ENCODE measurements at places on chromosomes 1 and 21. TPM values are rescaled to one million over a fixed set of nuclear protein-coding genes. Genes with fewer than 3 reads are reported as not detected.

The DVL1 gene
- 66.4 TPM for total RNA-seq

DNA sequence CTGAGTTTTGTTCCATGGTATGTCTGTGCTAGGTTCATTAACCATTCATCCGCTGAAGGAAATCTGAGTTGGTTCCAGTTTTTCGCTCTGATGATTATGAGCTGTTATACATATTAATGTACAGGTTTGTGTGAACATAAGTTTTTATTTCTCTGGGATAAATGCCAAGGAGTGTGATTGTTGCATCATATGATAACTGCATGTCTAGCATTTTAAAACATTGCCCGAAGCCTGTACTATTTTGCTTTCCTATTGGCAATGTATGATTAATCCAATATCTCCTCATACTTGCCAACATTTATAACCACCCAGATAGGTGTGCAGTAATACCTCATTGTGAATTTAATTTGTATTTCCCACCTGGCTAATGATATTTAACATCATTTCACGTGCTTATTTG, 322.7 kb downstream of the ZNF326 start:
- no peak for DNase-seq

- DNase-seq = no peak
Measured at GRCh38 chr1:165300400-165300903, 56.1 kb downstream of the LMX1A start.

The TNNI3K gene
- total RNA-seq = not detected

DNA sequence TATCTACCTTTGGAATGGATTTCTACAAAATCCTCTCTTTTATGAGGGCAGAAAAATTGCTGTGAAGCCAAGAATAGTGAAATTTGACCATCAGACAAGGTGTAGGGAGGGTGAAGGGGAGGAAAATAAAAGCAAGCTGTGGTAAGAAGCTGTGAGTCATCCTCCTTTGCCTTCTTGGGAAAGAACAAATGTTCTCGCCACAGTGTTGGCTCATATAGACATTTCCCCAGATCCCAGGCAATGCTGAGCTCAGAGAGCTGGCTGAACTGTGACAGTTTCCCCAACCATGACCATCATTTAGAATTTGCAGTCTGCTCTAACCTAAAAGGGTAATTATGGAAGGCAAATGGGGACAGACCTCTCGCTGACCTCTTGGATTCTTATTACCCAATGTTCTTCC, 235.4 kb downstream of the PBX1 start:
- DNase-seq = peak; percentile 42

The IFNAR1 gene
- 2.2 TPM for total RNA-seq

DNA sequence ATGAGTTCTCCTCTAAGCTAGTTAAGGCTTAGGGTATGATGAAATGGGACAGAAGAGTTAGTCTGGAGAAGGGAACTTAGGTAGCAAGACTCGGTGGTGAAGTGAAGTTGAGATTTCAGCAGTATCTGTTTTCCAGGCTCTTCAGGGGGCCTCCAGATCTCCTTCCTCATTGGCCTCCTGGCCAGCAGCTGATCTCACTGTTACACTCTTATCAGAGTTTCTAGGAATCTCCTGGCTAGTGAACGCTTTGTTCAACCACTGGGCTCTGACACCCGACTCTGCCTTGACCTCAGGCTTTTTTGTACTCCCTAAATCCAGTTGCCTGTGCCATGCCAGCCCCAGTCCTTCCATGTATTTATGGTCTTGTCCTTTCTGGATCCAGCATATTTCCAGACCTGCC, 311.0 kb downstream of the ASTN1 start:
- DNase-seq = no peak

GRCh38 chr1:234473118-234473517, 5.9 kb downstream of the TARBP1 start:
- no peak for DNase-seq

GRCh38 chr1:161486806-161487741, 18.2 kb upstream of the FCGR2A start:
- peak; percentile 47 for DNase-seq

DNA sequence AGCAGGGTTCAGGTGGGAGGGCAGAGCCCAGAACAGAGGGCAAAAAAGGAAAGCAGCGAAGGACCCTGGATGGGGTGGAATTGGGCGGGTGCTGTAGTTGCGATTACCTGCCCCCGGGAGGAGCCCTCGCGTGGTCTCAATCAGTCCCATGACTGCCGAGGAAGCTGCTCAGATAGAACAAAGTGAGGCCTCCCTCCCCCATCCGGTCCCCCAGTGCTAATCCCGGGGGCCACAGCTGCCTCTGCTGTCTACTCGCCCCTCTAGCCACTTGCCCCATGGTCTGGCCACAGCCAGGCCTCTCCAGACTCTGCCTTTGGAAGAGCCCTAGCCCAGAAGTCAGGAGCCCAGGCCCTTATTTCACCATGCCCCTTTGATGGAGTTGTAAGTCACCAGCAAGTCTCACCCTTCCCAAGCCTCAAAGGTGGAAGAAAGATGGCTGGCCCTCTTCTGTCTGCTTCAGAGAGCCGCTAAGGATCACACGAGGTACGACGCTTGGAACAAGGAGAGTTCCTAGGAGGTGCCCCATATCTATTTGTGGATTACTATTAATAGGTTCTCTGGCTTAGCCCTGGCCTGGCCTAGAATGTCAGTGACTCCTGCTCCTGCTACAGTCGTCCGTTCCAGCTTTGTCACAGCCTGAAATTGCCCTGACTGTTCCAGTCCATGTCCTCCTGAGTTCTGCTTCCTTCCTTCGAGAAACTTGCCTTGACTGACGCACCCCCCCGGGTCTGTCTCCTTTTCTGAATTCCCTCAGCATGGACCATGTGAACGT, 16.4 kb downstream of the ECHDC2 start:
- DNase-seq = peak; percentile 67

- no peak for DNase-seq
Measured at GRCh38 chr21:38170283-38170682, 86.5 kb upstream of the KCNJ15 start.

GRCh38 chr1:115718011-115718754, 50.3 kb downstream of the CASQ2 start:
- no peak for DNase-seq

DNA sequence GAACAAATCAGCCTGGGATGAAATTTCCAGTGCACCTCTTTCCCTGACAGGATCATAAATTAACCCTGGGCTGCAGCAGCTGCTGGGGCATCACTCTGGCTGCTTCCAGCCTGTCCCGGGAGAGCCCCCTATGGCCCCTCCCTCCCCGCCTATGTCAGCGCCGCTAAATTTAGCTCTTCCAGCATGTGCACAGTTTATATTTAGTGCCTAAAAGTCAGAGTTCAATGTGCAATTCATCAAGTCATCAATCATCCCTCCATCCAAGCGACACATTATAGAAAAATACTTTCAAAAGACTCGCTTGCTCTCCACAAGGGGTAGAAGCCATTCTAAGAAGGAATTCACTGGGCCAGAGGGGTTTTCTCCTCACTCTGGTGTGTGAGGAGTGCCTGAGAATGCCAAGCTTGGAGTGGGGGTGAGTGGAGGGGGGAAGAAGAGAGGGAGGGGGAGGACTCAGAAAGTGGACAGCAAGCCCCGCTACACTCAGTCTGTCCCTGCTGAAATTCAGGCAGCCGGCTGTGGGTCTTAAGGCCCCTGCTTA, 37.4 kb downstream of the XCL1 start:
- DNase-seq = peak; percentile 60

The ILDR2 gene
- total RNA-seq = 0.86 TPM

- no peak for DNase-seq
Measured at GRCh38 chr1:173496757-173497320, 19.7 kb downstream of the PRDX6 start.

The ZBTB8B gene
- 0.25 TPM for total RNA-seq

DNA sequence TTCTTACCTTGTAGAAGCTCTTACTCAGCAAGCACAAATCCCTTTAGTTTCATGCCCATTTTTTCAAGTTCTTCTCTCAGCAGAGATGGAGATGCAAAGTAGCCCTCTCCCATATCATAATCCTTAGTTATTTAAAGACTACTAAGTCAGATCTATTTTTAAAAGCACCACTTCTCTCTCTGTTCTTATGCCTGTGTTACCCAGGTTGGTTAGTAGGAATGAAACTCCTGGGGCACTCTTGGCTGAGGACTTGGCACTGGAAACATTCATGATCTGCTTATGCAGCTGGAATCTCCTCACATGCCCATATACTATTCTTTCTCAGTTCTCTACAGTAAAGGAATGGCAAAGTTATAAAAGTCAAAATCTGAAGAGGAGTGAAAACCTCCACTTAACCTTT, 51.9 kb upstream of the PPP2R5A start:
- DNase-seq = no peak

GRCh38 chr1:45913183-45913683, 109.8 kb downstream of the MAST2 start:
- no peak for DNase-seq

The PRXL2B gene
- 31.7 TPM for total RNA-seq

The CXADR gene
- total RNA-seq = 137 TPM

GRCh38 chr1:49358036-49358435, 581.3 kb upstream of the BEND5 start:
- no peak for DNase-seq

The USH2A gene
- not detected for total RNA-seq

- peak; percentile 93 for DNase-seq
Measured at GRCh38 chr1:175314300-175314699, 121.7 kb upstream of the KIAA0040 start.

GRCh38 chr1:151311589-151312331, 15.5 kb downstream of the PI4KB start:
- no peak for DNase-seq

DNA sequence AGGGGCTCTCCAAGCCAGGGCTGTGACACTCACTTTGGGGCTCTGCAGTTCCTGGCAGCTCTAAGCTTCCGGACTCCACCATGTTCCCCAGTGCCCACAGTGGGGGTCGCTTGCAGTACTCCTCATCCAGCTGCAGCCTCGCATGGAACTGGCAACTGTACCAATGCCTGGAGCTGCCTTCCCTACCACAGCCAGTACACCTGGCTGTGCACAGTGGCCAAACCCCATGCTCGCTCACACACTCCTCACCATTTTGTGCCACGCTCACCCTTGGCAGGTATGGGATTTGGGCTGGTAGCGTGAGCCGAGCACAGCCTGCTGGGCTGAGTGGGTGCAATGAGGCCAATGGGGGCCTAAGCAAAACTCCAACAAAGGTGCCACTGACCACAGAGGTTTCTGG, 1369.9 kb downstream of the KCNT2 start:
- no peak for DNase-seq

- DNase-seq = no peak
Measured at GRCh38 chr1:226541631-226542622, 6.6 kb upstream of the STUM start.

The KLHDC8A gene
- total RNA-seq = 1.3 TPM

- DNase-seq = peak; percentile 24
Measured at GRCh38 chr1:38114241-38115026, 67.8 kb upstream of the POU3F1 start.

GRCh38 chr1:232547938-232548484, 81.9 kb downstream of the SIPA1L2 start:
- no peak for DNase-seq

GRCh38 chr1:89337903-89338302, 26.0 kb upstream of the GBP6 start:
- no peak for DNase-seq

The PLA2G4A gene
- total RNA-seq = not detected

DNA sequence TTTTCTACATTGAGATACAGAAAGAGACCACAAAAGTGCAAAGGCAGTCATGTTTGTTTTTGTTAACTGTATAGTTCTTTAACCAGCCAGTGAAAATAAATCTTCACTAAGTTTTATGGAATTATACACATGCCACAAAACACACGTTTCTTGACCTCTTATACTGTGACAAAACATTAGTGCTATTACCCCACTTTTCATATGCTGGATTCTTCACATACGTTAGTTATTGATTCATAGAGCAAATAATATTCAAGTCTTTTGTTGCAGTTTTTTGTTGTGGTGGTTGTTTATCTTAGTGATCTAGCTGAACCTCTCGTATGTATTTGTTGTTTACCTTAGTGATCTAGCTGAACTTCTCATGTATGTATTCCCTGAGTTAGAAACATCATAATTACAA, 28.0 kb downstream of the LYPLAL1 start:
- DNase-seq = no peak

The KIRREL1 gene
- 31.1 TPM for total RNA-seq

GRCh38 chr1:153485863-153486262, 25.4 kb upstream of the S100A7 start:
- DNase-seq = no peak

The COL16A1 gene
- 50.5 TPM for total RNA-seq

DNA sequence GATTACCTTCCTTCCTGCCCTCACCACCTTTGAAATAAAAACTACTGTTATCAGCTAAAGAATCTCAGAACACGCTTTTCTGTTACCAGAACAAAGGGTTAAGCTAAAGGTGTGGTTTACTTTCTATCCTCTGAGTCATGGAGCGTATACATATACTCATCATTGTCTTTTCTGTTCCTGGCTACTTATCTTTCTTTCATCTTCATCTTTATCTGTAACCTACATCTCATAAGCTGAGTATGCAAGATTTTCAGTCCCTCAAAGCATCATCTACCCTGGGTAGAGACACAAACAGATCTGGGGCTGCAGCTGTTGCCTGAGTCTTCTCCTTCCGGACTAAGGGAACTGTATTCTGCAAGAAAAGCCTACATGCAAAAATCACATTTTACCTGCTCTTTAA, 75.6 kb downstream of the LMO4 start:
- DNase-seq = no peak

The AMY1A gene
- total RNA-seq = not detected

The CTSS gene
- not detected for total RNA-seq

GRCh38 chr1:110341872-110342331, 2.7 kb downstream of the RBM15 start:
- DNase-seq = no peak

GRCh38 chr1:156748670-156749418, 2.6 kb downstream of the HDGF start:
- no peak for DNase-seq

DNA sequence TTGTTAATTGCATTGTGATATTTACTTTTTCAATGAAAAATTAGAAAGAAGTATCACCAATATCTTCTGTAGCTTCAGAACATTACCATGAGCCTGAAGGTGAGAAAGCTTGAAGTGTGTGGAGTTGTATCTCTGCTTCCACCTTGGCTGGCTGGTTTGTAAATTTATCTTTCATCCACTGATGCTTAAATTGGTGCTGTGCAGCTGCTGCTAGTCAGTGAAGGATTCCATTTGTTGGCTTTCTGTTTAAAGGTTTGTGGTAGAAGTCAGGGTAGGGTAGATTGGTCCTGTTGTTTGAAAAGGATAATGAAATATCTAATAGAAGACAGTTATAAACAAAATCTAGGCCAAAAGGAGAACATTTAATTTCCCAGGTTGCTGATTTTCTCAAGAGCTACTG, 105.7 kb downstream of the C1orf21 start:
- DNase-seq = no peak

GRCh38 chr21:32329776-32330175, 31.1 kb downstream of the MRAP start:
- no peak for DNase-seq

The RPTN gene
- total RNA-seq = not detected

- no peak for DNase-seq
Measured at GRCh38 chr1:169733924-169734323, at the start of gene SELE. TSS of gene SELE (minus strand) at chr1:169734079. CDS start at chr1:169733612, 467 bp downstream.

GRCh38 chr1:169610108-169610507, 19.8 kb downstream of the SELP start:
- DNase-seq = no peak
